ENCODE measurements at places on chromosomes 3 and 15.
A peak's percentile ranks its signal among the peaks of the same experiment; 100 is the strongest.

DNA sequence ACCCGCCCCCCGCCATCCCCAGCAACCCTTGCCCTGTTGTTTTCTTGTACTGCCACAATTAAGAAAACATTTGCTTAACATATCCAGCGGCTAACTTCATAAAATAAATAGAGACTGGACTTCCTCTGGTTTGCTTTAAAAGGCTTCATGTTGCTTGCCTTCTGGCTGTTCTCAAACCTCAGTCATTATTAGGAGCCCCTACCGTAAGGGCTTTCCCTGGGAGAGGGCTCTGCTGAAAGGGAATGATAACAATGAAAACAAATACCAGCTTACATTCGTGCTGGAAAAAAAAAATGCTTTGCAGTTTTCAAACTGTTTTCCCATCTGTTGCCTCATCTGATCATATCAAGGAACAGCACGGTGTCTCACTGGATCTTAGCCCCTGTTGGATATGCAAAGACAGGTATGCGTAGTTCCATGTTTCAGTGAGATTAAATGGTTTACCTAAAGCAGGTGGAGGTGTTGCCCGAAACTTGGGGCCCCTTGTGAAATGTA is 77.2 kb upstream of the VGLL4 start:
- peak; percentile 9 for DNase-seq

DNA sequence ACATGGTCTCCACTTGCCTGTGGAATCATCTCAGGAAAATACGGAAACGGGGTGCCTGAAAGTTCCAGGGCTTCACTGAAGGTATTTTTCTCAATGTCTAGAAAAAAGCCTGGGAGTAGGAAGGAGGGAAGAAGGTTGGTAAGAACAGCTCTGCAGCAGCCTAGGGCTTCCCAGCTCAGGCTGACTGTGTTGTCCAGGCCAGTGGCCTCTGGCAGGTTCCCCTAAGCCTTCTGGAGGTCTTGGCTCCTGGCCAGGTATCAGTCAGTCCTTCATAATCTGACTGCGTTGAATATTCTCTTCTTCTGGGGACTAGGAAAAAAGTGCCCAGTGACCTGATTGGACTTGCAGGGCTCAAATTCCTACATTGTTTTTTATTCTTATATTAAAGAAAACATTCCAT is 38.6 kb downstream of the SSR3 start:
- DNase-seq = no peak

DNA sequence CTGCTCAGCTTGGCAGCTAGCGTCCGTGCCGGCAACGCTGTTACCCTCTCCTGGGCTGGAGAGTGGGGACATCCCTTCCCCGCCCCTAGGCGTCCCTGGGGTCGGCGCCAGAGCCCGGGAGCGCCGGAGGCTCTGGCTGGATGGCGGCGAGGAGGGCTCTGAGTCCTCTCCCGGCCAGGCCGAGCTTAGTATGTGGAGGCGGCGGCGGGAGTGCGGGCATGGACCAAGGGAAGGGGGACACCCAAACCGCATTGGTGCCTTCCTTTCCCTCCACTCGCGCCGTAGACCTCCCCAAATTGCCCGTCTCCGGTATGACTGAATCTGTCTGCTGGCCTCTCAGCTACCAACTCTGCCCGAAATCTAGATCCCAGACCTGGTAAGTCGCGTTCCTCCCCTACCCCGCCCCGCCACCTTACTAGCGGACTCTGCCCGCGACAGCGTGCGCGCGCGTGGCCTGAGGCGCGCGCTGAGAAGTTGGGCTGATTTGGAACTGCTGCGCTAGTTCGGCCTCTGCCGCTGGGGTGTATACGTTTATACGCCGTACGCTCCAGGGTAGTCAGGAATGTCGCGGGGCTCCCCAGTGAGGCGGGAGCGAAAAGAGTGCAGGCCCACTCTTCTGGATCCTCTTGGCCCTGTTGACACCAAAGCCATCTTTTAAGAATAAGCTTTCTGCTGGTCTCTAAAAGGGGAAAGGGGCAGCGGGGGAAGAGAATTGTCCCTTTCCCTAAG is 12.2 kb downstream of the ZIC1 start:
- DNase-seq = no peak

- DNase-seq = peak; percentile 96
These were observed at the start of the genes CHCHD4 and TMEM43 for GRCh38 chr3:14124615-14125192. Gene CHCHD4 (minus strand): TSS chr3:14124870. CDS start chr3:14124676, 194 bp downstream. Gene TMEM43 (plus strand): TSS chr3:14125052. CDS start chr3:14125194, 142 bp downstream.

DNA sequence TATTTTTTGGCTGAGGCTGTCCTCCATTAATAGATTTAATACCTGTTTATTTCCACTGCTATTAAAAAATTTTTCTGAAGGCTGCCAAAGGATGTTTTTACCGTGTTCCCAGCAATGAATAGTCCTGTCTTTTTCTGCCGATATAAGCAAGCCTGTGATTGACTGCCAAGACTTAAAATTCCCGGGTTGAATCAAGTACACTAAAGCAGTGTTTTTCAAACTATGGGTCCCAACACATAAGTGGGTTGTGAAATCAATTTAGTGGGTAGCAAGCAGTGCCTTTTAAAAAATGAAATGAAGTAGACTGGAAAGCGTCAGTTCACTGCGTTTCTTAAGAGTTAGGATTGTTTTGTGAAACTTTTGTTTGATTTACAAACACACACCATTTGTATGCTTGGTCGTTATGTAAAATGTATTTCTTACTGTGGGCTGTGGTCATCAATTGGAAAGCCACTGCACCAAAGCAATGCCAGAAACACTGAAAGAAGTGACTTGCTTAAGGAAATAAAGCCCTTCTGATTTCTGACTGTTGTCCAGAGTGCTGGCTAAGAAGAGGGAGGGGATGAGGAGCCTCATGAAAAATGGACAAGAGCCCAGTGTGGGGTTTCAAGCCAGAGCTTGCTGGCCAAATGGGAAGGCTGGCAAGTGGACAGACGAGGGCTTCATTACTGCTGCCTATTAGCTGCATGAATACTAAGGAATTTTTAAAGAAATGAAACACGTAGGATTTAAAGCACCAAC is 206.0 kb downstream of the THRB start:
- DNase-seq = no peak

GRCh38 chr3:156175570-156175969 is 55.2 kb downstream of the KCNAB1 start:
- DNase-seq = no peak

- DNase-seq = no peak
These were observed 39.0 kb downstream of the CYP19A1 start for GRCh38 chr15:51299187-51300015.

- DNase-seq = no peak
These were observed 44.8 kb upstream of the UMPS start for GRCh38 chr3:124685481-124685880.

- DNase-seq = no peak
These were observed 206.1 kb upstream of the ATP10A start for GRCh38 chr15:26069231-26069641.

GRCh38 chr15:81105545-81105944 is 28.5 kb upstream of the CFAP161 start:
- no peak for DNase-seq

- DNase-seq = no peak
These were observed 172.6 kb upstream of the LRRC3B start for GRCh38 chr3:26449996-26450395.

GRCh38 chr3:128319741-128320141 is 146.9 kb downstream of the DNAJB8 start:
- DNase-seq = no peak

GRCh38 chr15:97085731-97086130 is 755.2 kb downstream of the NR2F2 start:
- no peak for DNase-seq

DNA sequence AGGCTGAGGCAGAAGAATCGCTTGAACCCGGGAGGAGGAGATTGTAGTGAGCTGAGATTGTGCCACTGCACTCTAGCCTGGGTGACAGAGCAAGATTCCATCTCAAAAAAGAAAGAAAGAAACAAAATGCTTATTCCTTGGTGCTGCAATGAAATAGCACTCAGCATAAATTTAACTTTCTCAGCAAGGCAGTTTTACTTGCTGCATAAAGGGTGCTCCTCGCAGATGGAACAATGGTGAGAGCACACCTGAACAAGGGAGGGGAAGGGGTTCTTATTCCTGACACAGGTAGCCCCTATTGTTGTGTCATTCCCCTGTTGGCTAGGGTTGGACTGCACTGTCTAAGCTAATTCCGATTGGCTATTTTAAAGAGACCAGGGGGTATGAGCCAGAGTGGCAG is 17.1 kb downstream of the PAK2 start:
- no peak for DNase-seq

DNA sequence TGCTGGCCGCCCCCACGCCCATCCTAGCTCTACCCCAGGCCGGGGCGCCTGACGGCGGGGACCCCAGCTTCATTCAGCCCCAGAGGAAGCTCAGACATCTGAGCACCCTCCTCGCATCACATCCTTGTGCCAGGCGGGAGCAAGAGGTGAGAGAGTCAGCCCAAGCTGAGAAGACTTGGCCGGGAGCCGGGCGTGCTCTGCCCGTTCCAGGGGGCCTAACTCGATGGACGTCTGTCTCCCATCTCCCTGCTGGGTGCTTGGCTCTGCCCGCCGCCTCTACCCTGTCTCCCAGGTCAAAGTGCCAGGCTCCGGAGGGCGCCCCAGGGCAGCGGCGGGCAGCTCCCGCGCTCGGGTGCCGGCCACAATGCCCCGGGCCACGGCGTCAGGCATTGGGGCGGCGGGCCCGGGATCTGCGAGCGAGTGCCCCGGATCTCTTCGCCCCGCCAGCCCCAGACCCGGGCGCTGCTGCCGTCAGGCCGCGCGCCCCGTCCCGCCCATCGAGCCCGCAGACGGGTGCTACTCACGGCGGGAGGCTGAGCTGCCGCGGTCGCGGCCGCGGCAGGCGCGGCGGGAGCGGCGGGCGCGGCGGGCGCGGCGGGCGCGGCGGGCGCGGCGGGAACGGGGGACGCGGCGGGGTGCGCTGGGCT is 388 bp downstream of the DAPK2 start:
- no peak for DNase-seq

GRCh38 chr3:48398701-48399386 is 26.8 kb downstream of the FBXW12 start:
- DNase-seq = no peak

- DNase-seq = no peak
These were observed 142.4 kb downstream of the ZPLD1 start for GRCh38 chr3:102577082-102577789.

GRCh38 chr3:30719536-30719935 is 113.1 kb downstream of the TGFBR2 start:
- DNase-seq = no peak

GRCh38 chr3:45252826-45253225 is 26.7 kb upstream of the TMEM158 start:
- no peak for DNase-seq

DNA sequence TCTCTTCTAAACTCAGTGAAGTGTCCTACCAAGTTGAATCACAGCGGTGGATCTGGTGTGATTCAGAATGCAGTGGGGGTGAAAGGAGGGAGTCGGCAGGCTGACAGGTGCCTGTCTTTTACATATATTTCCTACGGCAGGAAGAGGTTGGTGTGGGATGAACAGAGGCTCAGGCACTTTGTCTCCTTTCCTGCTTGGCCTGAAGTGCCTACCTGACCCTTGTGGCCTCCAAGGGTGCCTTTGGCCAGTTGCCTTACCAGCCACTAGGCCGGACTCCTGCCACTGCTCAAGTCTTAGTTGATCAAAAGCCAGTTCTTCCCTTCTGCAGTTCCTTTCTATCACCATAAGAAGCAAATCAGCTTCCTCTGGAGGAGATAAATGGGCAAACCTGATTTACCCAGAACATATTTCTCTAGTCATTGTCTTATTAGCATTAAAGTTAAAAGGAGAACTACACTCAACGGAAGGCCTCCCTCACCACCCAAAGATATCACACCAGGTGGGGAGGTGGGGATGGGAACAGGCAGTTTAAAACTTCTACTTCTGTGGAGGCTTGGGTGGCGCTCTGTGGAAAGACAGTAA is 52.1 kb downstream of the CRTC3 start:
- peak; percentile 3 for DNase-seq

- DNase-seq = peak; percentile 27
These were observed 81.2 kb downstream of the ZNF621 start for GRCh38 chr3:40605960-40606359.

- peak; percentile 19 for DNase-seq
These were observed 423.6 kb upstream of the MDFIC2 start for GRCh38 chr3:70736009-70736408.

GRCh38 chr15:100405179-100405578 is 63.4 kb upstream of the ADAMTS17 start:
- no peak for DNase-seq

GRCh38 chr3:72100080-72100511 is 315.1 kb upstream of the PROK2 start:
- DNase-seq = no peak

DNA sequence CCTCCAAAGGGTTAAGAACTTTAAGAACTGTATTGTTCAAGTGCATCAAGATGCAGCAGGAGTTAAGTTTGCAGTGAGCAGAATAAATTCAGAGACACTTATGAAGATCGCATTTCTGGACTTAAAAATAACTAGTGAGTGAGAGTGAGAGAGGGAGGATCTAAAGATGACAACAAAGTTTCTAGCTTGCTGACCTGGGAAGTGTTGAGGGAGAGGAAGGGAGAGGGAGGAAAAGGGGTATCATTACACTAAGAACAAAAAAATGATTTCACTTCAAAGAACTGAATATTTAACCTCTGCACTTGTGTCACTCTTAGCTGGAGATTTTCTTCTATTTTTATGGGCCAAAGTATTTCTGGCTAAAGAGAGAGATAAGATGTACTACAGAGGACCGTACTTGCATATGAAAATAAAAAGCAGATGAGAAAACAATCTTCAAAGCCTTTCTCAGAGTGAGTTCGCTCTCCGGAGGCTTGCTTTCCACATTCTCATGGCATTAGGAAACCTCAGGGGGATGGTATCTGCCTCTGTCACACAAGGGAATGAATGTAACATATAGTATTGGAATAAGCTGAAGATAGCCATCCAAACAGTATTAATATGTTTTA is 91.4 kb upstream of the TJP1 start:
- no peak for DNase-seq

- no peak for DNase-seq
These were observed 23.9 kb upstream of the TPM1 start for GRCh38 chr15:63018639-63019038.

DNA sequence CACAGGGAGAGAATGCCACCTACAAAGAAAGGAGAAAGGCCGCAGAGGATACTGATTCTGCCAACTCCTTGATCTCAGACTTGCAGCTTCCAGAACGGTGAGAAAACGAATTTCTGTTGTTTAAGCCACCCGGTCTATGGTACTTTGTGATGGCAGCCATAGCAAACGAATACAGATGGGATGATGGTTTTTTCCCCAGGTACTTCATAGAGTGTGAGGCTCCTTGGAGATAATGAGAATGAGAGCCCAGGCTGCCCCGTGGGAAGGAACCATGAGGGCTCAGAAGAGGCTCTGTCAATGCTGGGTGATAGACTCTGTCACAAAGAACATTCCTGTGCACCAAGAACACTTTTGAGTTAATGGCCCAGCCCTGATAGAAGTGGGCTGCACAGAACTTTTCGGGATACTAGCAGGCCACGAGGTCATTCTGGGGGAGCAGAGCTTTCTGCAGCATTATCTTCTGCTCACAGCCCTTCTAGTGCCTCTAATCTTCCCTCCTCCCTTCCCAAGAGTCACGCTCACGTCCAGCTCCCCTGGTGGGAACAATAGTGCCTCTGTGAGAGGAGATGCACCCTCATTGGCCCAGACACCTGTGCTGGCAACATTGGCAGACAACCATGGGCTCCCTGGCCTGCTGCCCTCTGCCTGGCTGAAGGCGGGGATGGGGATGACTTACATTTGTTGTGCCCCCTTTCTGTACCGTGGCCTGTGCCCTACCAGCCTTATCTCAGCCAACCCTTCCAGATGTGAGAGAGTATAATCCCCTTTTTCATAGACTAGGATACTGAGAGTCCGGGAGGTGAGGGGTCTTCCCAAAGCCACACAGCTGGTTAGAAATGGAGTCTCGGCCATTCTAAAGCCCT is 5.2 kb upstream of the RLBP1 start:
- DNase-seq = no peak

GRCh38 chr3:124686028-124686670 is 44.1 kb upstream of the UMPS start:
- peak; percentile 34 for DNase-seq

- DNase-seq = no peak
These were observed 107.3 kb downstream of the ITPR1 start for GRCh38 chr3:4600493-4600892.

Data from kidney glomerular epithelial cell (primary cell).